ENCODE measurements at places on chromosomes 4 and X.

DNA sequence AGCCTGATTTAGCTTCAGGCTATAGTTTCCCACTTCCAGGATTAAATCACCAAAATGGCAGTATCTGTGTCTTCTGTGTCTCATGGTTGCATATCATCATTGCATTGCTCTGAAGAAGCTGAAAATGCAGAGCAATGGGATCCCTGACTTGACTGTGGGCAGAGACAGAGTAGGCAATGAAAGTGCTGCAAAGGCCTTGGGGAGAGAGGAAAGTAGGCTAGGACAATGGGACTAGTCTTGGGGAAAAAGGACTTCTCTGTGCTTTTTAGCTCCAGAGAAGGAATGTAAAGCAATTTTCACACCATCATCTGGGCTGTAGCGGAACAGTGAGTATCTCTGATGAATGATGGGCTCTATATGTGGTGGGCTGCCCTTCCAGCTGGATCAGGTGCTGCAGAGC lies 202.5 kb downstream of the LDB2 start:
- DNase-seq = no peak

DNA sequence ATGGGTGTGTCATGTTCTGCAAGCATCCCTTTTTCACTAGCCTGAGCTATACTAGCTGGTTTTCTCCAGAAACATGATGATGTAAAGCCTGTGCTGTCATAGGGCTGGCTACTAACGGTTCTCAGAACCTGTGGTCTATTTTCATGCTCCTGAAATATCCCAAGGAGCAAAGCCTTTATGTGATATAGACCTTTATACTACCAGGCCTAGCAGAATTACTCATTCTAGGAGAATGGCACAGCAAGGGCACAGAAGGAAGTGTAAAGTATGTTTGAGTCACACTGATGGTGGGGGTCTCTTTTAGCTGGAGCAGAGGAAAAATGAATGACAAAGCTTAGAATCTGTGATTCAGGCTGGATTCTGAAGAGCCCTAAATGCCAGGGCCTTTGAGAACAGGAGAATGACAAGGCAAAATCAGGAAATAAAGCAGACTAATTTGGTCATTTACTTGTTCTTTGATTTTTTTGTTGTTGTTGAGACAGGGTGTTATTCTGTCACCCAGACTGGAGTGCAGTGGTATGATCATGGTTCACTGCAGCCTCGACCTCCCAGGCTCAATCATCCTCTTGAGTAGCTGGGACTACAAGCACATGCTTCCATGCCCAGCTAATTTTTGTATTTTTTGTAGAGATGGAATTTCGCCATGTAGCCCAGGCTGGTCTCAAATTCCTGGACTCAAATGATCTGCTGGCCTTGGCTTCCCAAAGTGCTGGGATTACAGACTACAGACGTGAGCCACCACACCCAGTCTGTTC lies 11.8 kb downstream of the TCEAL1 start:
- peak; percentile 62 for DNase-seq

- DNase-seq = no peak
Measured at GRCh38 chrX:38558686-38559085, 2.7 kb upstream of the TSPAN7 start.

DNA sequence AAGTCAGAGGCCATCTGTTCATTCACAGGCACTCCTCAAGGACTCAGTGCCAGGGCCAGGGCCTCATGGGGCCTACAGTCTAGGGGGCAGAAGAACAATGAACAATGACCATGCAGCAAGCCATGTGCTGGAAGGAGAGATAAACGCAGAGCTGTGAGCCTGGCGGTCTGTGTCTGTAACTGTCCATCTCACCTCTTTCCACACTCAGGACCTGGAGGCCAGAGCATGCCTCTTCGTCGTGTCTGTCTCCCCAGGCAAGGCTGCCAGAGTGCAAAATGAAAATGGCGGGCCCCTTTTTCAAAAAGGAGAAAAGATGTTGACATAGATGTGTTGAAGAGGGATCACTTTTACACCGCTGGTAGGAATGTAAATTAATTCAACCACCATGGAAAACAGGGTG lies 78.5 kb downstream of the MSX1 start:
- DNase-seq = no peak

GRCh38 chr4:41982716-41983115 lies 1.2 kb downstream of the DCAF4L1 start:
- no peak for DNase-seq

DNA sequence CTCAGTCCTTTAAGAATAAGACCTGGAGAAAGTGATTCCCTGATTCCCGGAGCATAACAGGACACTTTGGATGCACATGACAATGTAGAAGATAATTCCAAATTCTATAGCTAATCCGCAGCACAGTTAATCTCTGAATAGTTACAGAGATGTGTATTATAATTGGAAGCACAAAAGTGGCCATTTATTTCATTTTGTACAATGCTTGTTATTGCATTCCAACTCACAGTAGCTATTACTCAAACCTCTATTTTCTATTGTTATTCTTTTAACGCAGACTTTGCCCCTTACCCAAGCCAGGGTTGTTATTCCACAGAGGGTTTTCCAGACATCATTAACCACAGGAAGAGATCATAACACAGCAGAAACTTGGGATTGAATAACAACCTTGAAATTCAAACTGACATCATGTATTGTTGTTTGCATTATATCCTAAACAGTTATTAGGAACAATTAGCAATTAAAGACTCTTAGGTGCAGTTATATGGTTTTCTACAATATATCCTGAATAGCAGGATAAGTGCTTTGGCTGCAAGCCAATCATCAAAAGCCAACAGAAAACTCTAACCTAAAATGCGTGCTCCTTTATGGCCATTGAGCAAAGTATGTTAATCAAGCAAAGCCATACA lies 984.0 kb upstream of the TENM3 start:
- no peak for DNase-seq

DNA sequence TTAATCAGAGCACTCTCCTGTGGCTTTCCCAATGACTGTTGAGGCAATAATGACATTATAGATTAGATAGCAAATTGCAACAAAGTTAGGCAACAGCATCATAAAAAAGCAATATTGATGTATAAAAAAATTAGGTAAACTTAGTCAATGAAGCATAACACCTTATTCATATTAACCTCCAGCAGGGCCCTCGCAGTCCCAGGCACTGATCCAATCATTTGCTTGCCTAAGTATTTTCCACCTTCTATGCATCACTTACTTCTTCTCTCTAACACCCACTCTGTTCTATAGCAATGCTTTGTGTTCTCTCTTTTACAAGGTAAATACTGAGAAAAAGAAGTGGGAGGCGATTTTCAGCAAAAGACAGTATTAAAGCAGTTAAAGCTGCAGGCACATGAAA lies 833.5 kb upstream of the ADGRL3 start:
- DNase-seq = no peak

DNA sequence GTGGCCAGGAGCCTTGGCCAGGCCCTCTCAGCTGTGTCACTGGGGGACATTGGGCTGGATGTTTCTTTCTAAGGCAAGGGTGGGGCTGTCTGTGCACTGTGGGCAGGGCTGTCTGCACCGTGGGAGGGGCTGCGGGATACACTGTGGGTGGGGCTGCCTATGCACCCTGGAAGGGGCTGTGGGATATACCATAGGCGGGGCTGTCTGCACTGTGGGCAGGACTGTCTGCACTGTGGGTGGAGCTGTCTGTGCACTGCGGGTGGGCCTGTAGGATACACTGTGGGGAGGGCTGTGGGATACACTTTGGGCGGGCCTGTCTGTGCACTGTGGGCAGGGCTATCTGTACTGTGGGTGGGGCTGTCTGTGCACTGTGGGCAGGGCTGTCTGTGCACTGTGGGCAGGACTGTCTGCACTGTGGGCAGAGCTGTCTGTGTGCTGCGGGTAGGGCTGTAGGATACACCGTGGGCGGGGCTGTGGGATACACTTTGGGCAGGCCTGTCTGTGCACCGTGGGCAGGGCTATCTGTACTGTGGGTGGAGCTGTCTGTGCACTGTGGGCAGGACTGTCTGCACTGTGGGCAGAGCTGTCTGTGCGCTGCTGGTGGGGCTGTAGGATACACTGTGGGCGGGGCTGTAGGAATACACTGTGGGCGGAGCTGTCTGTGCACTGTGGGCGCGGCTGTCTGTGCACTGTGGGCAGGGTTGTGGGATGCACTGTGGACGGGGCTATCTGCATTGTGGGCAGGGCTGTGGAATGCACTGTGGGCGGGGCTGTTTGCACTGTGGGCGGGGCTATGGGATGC lies 31.1 kb downstream of the ACOX3 start:
- DNase-seq = peak; percentile 14

DNA sequence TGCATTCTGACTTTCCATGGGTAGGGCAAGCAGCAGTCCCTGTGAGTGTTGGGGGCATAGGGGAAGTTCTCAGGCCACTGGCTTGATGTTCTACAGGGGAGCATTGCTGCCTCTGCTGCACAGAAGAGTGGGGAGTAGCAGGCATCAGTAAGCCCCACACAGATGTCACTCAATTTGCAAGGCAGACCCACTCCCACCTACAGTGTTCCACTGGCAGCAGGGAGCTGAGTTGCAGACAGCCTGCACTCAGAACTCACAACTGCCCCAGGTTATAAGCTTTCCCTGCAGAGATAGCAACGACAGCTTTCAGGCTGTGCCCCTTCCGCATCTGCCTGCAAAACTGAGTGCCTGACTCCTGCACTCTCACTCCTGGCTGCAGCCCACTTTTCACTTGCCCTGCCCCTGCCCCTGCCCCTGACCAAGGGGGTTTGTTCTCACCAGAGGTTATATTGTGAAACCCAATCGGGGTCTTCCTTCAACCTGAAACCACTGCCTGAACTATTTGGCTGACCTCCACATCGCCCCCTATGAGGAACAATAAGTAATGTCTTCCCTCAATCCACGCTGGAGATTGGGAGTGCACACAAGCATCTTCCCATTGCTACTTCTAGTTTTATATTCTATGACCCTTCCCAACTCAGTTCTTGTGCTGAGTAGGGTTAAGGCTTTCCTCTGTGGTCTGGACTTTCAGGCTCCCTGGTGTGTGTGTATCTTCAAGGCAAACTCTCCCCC lies 227.4 kb upstream of the CXorf51B start:
- DNase-seq = no peak

DNA sequence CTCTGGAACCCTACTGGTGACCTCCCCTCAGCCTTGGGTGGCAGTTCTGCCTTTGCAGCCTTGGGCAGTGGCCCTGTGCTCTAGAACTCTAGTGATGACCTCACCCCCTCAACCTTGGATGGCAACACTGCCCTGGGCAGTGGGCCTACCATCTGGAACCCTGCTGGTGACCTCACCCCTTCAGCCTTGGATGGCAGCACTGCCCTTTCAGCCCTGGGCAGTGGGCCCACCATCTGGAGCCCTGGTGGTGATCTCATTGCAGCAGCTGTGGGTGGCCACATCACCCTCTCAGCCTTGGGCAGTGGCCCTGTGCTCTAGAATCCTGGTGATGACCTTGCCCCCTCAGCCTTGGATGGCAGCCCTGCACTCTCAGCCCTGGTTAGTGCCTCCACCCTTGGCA lies 129.3 kb downstream of the RBMX2 start:
- no peak for DNase-seq

DNA sequence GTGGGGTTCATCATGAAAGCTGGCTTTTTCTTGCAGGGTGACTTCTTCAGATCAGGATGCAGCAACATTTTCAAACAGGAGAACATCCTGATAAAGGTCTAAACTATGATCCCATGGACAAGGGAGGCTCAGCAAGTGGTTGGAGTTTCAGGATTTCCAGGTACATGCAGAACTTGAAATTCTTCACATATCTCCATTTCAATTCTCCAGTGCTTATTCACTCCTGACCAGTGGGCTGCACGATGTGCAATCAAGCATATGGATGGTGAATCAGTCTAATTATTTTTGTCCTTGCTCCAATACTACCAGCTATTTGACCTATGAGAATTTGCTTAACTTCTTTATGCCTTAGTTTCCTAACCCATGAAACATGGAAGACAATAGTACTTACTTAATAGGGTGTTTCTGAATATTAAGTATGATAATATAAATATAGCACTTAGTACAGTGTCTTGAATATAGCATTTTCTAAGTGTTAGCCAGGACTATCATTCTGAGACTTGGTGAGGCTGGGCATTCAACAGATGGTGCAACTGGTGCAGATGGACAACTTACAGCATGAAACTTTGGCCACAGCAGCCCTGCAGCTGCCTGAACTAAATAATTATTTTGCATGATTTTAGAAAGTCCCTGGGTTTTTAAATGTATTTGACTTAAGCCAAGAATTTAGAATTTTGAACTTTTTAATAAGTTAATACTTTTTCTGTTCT lies 92.4 kb downstream of the HPGD start:
- no peak for DNase-seq

DNA sequence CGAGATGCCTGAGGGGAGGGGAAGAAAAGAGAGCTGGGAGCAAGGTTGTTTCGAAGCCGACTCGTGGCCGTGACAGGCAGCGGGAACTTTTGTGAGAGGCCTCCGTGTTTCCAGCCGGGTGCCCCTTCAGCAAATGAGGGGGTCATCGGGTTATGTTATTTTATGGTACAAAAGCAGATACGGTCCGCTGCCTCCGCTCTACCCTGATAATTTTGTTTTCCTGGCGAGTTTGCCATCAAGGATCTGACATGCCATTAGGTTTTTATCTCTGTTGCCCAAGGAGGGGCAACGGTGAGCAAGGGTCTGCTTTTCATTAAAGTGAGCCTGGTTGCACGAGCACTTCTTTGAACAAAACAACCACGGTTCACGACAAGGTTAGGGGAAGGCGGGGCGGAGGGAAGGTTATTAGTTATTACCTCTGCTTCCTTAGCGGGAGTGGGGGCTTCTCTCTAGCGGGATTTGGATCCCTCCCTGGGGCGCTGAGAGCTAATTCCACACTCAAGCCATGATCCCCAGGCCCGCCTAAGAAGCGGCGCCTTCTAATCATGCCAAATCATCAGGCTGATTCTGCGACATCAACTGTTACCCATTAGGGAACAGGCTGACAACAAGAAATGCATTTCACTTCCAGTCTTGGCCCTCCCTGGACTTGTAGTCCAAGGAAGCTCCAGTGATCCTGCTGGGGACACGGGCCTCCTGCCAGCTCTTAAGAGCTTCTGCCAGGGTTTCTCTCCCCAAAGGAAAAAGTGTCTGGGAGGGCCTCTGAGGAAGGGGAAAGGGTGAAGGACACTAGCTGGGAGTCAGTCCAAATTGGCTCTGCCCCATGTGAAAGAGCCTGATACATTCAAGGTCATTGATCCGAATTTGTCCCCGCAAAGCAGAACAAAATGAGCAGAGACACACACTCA lies 617.7 kb downstream of the MID1IP1 start:
- no peak for DNase-seq

GRCh38 chr4:1310796-1311631 lies 21.3 kb downstream of the MAEA start:
- no peak for DNase-seq

- DNase-seq = peak; percentile 70
Measured at GRCh38 chr4:168409089-168409801, 71.0 kb downstream of the DDX60L start.

GRCh38 chrX:43604753-43605152 lies 51.3 kb upstream of the MAOA start:
- no peak for DNase-seq

- DNase-seq = peak; percentile 58
Measured at GRCh38 chr4:41611881-41612871, 74.2 kb downstream of the LIMCH1 start.

DNA sequence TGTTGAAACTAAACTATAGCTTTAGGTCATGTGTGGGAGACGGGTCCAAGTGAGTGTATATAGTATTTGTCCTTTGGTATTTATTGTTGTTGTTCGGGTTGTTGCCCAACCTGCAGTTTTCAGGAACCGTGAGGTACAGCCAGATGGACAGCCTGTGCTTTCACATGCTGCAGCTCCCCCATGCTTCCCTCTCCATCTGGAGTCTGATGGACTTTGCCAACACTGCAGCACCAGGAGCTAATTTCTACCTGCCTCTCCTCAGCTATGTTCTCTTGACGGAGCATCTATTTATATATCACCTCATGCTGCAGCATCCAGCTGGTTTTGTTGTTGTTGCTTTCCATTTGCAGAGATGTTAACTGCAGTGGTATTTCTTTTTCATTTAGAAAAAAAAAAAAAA lies 80.1 kb downstream of the TLL1 start:
- no peak for DNase-seq

- no peak for DNase-seq
Measured at GRCh38 chrX:11254417-11255109, 38.6 kb upstream of the AMELX start.

All from EL (cell line).